ENCODE measurements at places on chromosomes 4 and X.
A peak's percentile ranks its signal among the peaks of the same experiment; 100 is the strongest.

- DNase-seq, result no peak
Measured at GRCh38 chrX:71489540-71489939, 43.4 kb upstream of the OGT start.

DNA sequence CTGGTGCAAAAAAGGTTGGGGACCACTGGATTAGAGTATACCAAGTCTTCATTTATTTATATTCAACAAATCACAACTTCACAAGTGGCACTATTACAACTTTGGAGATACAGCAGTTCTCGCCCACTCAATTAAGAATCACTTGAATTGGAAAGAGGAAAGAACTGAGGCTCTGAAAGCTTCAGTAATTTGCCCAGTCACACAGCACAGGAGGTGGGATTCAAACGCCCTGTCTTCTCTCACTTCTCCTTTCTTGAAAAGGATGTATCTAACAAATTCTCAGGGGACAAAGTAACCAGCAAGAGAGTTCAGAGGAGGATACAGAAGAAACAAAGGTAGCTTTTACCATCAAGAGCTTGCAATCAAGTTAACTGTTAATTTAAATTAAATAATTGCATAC lies 12.4 kb downstream of the SMIM14 start:
- no peak for DNase-seq

DNA sequence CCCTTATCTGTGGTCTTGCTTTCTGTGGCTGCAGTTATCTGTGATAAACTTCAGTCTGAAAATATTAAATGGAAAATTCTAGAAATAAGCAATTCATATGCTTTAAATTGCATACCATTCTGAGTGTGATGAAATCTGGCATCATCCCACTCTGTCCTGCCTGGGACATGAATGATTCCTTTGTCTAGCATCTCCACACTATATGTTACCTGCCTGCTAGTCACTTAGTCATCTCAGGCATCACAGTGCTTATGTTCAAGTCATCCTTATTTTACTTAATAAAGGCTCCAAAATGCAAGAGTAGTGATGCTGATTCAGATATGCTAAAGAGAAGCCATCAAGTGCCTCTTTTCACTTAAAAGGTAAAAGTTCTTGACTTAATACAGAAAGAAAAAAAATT lies 14.3 kb upstream of the RAB9B start:
- DNase-seq, result peak; percentile 35

DNA sequence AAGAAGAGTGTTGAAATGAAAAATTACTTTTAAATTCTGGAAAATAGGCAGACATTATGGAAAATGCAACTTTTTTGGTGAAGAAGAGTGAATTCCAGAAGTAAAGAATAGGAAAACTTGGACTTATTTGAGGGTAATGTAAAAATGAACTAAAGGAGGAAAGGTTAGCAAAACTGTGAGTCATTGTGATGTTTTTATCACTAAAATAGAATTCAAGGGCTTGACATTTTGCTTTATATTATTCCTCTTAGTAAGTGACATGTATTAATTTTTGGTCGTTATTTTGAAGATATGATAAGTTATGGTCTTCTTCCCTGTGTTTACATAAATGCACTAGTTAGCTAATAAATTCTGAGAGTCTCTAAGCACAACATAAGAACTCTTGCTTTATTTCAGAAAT lies 390.9 kb downstream of the FAT4 start:
- DNase-seq, result no peak

DNA sequence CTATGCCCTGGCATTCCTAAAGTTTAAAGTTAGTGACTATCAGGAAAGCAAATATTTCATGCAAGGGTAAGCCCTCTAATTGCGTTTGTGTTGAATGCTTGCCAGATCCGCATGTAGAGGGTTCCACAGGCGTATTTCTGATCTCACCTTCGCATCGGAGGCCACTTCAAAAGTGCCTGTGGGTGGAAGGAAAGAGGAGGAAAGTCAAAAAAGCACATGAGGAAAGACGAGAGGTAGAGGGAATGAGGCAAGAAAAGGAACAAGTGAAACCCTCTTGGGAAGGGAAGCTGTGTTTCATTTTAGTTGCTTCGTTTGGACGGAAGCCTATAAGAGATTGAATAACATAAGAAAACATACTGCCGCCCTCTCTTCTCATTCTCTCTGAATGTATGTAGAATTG lies 628.8 kb downstream of the SPRY1 start:
- DNase-seq, result no peak

- DNase-seq, result no peak
Measured at GRCh38 chr4:120052856-120053255, 13.8 kb downstream of the MAD2L1 start.

All from keratinocyte (primary cell).